ENCODE measurements at places on chromosomes 7 and 10.
A peak's percentile ranks its signal among the peaks of the same experiment; 100 is the strongest.

DNA sequence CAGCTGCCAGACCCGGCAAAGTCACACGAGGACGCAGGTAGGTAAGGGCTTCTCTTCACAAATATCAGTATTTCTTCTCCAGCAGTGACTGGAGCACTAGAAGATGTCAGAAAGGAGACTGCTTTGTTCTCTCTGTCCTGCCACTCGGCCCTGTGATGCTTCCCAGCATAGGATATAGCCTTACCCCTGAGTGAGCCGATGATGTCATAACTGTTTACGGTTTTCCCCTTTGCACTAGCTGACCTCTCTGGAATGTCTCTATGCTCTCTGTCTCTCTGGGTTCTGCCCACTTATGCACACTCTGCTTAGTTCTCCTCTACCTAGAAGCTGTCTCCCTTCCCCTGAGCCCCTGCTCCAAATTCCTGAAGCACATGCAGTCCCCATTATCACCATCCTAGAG lies 167.5 kb upstream of the PODXL start:
- DNase-seq, result no peak

DNA sequence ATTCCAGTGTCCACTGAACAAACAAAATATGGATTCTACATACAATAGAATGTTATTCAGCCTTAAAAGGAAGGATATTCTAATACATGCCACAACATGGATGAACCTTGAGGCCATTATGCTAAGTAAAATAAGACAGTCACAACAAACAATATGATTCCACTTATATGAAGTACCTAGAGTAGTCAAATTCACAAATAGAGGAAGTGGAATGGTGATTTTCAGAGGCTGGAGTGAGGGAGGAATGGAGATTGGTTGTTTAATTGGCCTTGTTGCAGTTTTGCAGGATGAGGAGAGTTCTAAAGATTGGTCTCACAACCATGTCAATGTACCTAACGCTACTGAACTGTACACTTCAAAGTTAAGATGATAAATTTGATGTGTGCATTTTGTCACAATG lies 119.6 kb downstream of the CHN2 start:
- no peak for DNase-seq

DNA sequence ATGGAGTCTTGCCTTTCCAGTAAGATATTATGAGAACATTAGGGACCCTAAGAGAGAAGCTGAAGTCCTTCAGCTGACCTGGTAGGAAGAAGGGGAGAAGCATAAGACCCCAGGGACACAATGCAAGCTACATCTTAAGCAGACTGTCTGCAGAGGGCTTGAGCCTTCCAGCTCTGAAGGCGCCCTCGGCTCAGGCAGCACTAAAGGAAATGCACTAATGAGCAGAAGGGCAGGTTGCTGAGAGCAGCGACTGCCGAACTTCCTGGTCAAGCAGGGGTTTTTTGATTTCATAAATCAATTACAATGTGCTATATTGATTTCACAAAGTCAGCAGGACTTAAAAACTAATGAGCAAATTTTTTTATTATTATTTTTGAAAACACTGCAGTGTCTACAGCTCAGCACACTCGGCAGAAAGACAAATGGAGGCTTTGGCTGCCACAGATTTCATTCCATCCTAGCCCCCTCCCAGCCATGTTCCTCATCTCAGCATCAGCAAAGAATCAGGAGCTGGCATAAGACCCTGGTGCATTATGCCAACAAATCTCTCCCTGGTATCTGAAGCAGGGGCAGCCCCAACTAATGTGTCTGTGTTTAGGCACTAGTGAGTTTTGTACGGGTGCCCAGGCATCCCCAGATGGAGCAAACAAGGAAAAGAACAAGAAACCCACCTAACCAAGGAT lies 57.1 kb downstream of the LRRTM3 start:
- no peak for DNase-seq

DNA sequence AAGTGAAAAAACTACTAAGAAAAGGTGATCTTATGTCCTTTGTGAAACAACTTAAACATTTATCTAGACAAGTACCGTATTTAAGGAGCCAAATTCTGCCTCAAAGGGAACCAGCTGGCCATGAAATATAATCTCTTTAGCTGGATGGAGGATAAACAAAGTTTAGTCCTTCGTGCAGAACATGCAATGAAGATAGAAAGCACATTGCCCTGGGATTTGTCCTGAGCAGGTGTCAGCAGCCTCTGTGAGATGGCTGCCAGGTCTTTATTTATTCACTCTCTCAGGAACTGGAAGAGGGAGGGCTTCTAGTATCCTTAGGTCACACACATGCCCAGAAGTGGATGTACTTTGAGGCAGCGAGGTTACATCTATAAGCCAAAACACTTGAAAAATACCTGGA lies 57.4 kb upstream of the CASD1 start:
- DNase-seq, result no peak

- DNase-seq, result peak; percentile 20
Measured at GRCh38 chr7:125568799-125569198, 639.2 kb upstream of the POT1 start.

DNA sequence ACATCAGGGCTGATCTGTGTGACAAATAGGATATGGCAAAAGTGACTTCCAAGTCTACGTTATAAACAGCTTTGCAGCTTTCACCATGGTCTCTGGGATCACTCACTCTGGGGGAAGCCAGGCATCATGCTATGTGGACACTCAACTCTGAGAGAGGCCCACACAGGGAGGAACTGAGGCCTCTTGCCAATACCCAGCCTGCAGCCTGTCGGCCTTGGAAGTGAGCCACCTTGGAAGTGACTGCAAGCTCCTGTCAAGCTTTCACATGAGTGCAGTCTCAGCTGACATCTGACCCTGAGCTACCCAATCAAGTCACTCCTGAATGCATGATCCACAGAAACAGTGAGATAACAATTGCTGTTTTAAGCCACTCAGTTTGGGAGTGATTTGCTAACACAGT lies 56.5 kb downstream of the MMRN2 start:
- DNase-seq, result no peak

- DNase-seq, result no peak
Measured at GRCh38 chr7:24241206-24241605, 42.8 kb upstream of the NPY start.

GRCh38 chr7:6306471-6306870 lies 34.0 kb upstream of the CYTH3 start:
- DNase-seq, result no peak

GRCh38 chr10:77673101-77673500 lies 35.5 kb upstream of the KCNMA1 start:
- no peak for DNase-seq

GRCh38 chr7:41130086-41130485 lies 572.8 kb downstream of the INHBA start:
- DNase-seq, result peak; percentile 35

DNA sequence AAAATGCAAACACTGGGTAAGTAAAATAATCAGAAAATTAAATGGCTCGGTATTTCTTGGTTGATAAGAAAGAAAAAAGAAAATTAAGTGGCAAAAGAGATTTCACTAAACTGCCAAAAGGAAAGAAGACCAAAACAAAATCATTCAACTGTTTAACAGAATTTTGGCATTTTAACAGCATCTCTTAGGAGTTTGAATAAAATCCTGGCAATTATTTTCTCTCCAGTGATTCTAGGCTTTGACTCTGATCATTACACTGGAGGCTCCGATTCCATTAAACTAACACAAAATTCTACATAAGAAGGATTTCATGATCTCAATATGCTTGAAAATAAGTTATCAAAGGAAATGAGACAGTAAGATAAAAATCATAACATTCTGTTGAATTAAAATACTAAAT lies 62.3 kb downstream of the ARHGAP21 start:
- DNase-seq, result no peak

DNA sequence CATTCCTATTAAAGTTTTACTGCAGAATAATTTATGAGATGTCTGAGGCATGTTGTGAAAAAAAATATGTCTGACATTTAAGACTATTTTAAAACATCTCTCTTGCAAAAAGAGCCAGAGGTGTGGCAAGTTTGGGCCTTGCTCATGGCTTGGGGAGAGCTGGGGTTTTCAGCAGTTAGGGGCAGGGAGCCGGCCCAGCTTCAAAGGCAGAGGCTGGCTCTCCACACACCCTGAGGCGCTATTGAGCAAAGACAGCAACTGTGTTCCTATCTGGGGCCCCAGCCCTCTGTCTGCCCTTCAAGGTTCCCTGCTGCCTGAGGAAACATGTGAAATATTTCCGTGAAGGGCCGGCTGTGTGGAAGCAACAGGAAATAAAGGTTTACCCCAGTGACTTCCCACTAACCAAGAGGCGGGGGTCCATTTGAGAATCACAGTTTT lies 94.0 kb downstream of the SORBS1 start:
- no peak for DNase-seq

DNA sequence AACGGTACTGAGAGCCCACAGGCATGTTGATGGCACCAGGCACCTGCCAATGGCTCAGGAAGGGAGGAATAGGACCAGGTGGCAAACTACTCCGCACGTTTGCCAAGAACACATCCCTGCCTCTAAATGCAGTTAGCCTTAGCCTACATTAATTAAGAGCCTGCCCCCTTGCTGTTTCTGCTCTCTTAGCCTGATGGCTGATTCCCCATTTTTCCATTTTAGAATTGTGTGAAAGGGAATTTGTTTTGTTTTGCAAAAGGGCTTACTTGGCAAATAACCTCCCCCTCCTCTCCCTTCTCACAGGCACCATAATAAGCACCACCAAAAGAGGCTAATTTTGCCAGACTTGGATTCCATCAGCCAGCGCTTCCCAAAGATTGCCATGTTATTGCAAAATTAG lies 1203.2 kb downstream of the SORCS3 start:
- DNase-seq, result no peak

DNA sequence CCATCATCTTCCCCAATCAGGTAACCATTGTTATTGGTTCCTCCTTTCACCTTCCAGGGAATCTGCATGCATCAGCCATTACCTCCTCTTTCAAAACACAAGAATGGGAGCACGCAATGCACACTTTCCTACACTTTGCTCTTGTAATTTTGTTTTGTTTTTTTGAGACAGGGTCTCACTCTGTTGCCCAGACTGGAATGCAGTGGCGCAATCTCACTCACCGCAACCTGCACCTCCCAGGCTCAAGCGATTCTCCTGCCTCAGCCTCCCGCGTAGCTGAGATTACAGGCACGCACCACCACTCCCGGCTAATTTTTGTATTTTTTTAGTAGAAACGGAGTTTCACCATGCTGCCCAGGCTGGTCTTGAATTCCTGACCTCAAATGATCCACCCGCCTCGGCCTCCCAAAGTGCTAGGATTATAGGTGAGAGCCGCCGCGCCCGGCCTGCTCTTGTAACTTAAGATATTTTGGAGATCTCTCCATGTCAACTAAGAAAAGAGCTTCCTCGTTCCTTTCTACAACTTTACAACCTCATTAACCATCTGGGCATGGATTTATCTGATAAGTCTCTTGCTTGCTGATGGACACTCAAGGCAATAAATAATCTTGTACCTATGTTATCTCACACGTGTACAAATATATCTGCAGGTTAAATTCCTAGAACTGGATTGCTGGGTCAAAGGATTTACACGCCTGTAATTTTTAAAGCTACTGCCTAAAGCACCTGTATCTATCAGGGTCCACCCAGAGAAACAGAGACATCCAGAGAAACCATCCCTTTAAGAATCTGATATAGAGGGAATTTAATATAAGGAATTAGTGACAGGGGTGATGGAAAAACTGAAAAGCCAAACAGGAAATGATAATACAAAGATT lies 4.2 kb downstream of the CYTH3 start:
- DNase-seq, result no peak

DNA sequence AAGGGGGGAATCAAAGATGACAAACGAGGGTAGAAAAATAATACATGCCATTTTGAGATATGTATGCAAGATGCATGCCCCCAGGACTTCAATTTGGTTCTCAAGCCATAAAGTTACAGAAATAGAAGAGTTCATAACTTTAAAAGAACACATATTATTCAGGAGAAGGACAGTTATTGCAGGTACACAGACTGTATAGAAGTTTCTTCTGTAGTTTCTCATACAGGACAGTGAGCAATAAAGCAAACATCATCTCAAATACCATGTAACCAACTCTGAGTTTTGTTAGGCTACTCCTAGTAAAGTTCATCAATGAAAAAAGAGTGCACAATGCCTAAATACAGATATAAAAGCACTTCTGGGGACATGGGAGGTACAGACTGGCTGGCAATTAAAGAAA lies 226.6 kb downstream of the RELN start:
- DNase-seq, result no peak

DNA sequence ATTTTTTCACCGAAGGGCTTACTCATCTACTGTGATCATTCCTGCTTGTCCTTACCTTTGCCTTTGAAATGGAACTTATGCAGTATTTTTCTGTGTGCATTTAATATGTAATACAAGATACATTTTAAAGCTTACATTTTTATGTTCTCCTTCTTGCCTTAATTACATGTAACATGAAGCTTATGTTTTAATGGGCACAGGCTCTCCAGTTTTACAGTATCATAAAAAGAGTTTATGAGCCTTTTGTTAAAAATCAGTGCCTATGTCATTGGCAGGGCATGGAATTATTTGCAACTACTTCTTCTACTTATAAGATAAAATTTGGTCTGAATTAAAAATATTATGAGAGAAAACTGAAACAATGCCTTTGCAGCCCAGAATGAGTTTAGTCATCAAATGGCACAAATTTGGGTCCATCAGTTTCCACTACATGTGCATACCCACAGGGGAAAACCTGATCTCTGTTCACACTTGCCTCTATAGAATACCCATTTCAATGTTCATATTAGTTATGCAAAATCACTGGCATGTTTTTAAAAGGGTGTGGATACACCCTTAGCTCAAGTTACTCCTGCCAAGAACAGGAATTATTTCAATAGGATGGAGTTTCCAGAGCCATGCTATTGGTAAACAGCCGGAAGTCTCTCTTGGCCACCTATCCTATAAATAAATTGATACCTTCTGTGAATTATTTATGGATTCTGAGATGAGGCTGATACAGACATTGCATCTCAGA lies 27.9 kb upstream of the WNT16 start:
- DNase-seq, result no peak

- DNase-seq, result no peak
Measured at GRCh38 chr10:110327262-110327914, 22.7 kb upstream of the SMNDC1 start.

DNA sequence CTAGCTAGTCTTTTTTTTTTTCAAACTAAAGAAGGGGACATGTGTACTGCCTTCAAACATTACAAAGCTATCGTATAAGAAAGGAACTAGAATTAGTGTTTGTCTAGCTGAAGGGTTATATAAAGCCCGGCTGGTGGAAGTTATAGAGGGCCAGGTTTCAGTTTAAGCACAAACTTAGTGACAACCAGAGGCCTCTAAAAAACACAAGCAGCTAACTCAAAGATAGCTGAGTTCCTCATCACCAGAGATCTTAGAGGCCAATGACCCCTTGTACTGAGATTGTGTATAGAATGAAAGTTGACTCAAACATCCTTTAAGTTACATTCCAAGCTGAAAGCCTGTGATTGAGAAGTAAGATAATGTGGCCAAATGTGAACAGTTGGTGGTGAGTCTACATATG lies 28.1 kb upstream of the SGMS1 start:
- DNase-seq, result no peak

GRCh38 chr7:69436946-69437345 lies 161.3 kb upstream of the AUTS2 start:
- peak; percentile 66 for DNase-seq

Measured in inflammatory macrophage (primary cell).